Activated CD4-positive, alpha-beta T cell treated with anti-CD3 and anti-CD28 coated beads, Interleukin-10, Interleukin-2, amounts not matched to agents 100 ng/mL and 50 ng/mL, durations not matched to agents 16 hours and 8 hours (primary cell): ENCODE measurements at places on chromosomes 13 and 19.

GRCh38 chr13:112905990-112906641, 62.9 kb upstream of the MCF2L start:
- no peak for DNase-seq

DNA sequence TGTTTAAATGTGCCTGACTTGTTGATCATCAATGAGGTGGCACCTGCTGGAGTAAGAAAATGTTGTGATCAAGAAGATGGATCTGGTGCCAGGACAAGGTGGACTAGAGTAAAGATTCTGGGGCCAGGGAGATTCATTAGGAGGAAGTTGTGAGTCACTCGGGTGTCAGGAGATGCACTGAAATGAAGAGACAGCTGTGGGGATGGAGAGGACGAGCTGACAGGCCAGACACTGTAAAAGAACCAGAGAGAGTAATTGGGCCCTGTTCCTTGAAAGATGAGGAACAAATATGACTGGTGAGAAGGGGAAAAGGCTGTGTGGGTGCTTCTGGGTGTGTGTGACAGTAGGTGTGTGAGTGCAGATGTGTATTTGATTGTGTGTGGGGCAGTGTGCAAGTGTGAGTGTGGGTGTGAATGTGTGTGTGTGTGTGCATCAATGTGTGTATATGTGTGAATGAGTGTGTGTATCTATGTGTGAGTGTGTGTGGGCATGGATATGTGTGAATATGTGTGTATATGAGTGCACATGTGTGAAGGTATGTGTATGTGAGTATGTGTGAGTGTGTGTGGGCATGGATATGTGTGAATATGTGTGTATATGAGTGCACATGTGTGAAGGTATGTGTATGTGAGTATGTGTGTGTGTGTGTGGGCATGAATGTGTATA, 260.5 kb downstream of the RFC3 start:
- no peak for DNase-seq

GRCh38 chr13:38824342-38824741, 137.5 kb downstream of the FREM2 start:
- peak; percentile 33 for DNase-seq

GRCh38 chr13:32474999-32475792, 47.3 kb upstream of the N4BP2L1 start:
- DNase-seq, result no peak

- no peak for DNase-seq
These were observed 425.1 kb downstream of the EFNB2 start for GRCh38 chr13:106110241-106110855.

DNA sequence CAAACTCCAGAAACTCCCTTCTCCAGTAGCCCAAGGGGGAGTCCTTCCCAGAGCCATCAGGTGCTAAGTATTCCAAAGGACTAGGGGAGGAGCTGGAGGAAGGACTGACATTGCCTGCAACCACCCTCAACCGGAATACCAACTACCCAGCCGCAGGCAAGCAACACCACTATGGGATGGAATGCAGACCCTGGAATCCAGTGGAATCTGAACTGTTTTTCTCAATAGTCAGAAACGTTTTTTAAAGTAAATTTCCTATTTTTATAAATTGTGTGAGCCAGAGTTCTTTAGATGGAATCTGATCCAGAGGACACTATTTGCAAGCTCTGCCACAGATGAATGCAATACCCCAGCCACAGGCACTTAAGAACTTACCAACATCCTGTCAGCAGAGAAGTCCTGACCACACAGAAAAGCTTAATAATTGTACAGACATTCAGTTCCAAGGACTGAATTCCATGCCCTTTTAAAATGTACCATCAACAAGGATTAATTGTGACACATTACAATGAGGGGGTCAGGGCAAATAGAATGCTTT, 92.1 kb downstream of the USP12 start:
- DNase-seq, result no peak

GRCh38 chr19:15519433-15519976, 11.2 kb downstream of the CYP4F22 start:
- no peak for DNase-seq
